ENCODE measurements at places on chromosomes 3 and 15.

DNA sequence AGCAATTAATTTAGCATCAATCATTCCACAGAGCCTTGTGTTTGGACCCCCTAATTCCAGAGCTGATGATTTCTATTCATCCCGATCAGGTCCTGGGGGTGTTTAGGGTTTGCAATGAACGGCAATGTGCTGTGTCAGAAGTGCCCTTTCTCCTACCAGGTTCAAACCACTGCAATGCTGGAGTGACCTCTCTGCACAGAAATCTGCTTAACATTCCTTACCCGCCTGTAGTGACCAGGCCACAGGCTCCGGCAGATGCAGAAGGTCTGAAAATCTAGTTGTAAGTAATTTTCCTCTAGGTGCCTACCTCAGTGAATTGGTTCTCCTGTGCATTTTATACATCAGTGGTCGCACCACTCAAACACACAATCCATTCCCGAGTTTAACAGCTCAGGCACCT, 725.3 kb upstream of the CFAP20DC start:
- H3K4me3 ChIP-seq: no peak overlapping the region
- no peak for DNase-seq
- no peaks in the 10 kb centered on the region for H3K27me3 ChIP-seq
- no peaks in the 10 kb centered on the region for H3K36me3 ChIP-seq
- peak overlapping the region; percentile 33 for H3K27ac ChIP-seq
- peaks cover 47% of the 10 kb centered on the region for H3K4me1 ChIP-seq

GRCh38 chr15:53462651-53463050, 296.8 kb downstream of the WDR72 start:
- no peaks in the 10 kb centered on the region for H3K4me1 ChIP-seq
- DNase-seq: no peak
- no peaks in the 10 kb centered on the region for H3K27me3 ChIP-seq
- H3K27ac ChIP-seq: no peak overlapping the region
- no peaks in the 10 kb centered on the region for H3K36me3 ChIP-seq
- H3K4me3 ChIP-seq: no peak overlapping the region

DNA sequence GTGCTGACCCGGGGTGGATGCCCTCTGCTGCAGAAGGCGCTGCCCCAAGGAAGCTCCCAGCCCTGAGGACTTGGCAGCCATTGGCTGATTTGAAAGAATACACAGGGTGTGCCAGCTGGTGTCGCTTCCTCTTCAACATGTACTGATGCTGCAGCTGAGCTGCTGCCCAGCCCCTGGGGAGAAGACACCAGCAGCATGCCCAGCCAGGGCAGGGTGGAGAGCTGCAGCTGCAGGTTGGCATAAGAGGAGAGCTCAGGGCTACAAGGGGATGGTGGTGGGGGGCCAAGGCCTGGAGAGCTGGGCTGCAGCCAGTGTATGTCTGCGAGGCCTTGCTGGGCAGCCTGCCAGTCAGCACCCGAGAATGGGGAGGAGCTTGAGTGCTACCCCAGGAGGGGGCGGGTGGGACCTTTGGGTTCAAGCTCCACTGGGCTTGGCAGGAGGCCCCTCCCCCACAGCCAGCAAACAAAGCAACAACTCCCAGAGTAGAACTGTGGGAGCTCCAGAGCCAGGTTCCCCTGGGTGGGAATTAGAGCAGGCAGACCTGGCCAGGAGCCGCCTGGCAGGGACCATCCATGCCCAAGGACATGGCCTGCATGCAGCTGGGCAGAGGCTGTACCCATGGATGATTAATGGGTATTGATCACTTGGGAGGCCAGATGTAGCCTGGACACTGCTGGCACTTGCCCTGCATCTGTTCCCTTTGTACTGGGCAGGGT, 9.2 kb upstream of the SEMA4B start:
- H3K27ac ChIP-seq: no peak overlapping the region
- peak; percentile 58 for DNase-seq
- H3K4me3 ChIP-seq: no peak overlapping the region
- H3K4me1 ChIP-seq: peaks cover 5% of the 10 kb centered on the region
- H3K27me3 ChIP-seq: no peaks in the 10 kb centered on the region

- H3K36me3 ChIP-seq: no peaks in the 10 kb centered on the region
- H3K4me1 ChIP-seq: no peaks in the 10 kb centered on the region
- H3K27me3 ChIP-seq: no peaks in the 10 kb centered on the region
- H3K27ac ChIP-seq: no peak overlapping the region
Measured at GRCh38 chr3:87975716-87976115, 83.1 kb downstream of the CGGBP1 start.

DNA sequence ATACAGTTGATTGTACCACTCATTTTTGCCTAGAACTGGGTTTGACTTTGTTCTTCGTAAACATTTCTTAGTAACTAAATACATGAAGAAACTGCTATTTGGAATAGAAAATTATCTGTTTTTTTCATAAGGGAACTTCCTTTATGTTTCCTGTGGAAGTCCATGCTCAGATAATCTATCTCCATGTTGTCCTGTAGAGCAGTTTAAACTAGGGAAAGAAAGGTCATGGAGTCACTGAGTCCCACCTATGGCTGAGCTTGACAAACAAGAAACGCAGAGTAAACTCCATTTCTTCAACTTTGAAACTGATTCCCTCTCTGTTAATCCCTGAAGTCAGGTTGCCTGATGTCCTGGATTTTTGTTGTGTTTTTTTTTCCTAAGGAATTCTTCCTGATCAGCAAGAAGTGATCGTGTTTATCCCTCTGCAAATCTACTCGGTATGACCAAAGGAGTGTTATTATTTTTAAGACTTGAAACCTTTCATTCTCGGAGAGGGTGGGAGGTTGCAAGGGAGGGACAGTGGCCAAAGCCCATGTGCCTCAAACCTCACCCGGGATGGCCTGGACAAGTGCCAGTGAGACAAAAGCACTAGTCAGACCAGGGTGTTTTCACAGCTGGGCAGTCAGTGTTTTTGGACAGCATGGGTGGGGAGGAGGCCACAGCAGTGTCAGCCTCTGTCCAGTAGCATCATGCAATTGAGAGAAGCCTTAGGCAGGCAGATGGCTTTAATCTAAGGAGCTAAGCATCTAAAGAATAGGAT, 129.8 kb upstream of the PHLDB2 start:
- no peaks in the 10 kb centered on the region for H3K27me3 ChIP-seq
- peaks cover 22% of the 10 kb centered on the region for H3K4me1 ChIP-seq

DNA sequence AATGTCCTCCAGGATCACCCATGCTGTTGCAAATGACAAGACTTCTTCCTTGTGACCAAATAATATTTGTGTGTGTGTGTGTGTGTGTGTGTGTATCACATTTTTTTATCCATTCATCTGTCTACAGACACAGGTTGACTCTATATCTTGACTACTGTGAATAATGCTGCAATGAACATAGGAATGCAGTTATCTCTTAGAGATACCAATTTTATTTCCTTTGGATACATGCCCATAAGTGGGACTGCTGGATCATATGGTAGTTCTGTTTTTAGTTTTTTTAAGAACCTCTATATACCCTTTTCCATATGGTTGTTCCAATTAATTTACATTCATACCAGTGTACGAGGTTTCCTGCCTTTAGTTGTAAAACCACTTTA, 41.7 kb downstream of the GPR176 start:
- no peak overlapping the region for H3K4me3 ChIP-seq
- no peaks in the 10 kb centered on the region for H3K27me3 ChIP-seq
- H3K36me3 ChIP-seq: peaks cover 14% of the 10 kb centered on the region

GRCh38 chr15:73647259-73648013, 14.2 kb upstream of the NPTN start:
- no peaks in the 10 kb centered on the region for H3K4me1 ChIP-seq
- H3K36me3 ChIP-seq: no peaks in the 10 kb centered on the region
- DNase-seq: no peak
- H3K4me3 ChIP-seq: no peak overlapping the region

GRCh38 chr3:114079761-114080160, 23.2 kb downstream of the QTRT2 start:
- H3K36me3 ChIP-seq: peaks cover 45% of the 10 kb centered on the region
- DNase-seq: no peak
- no peak overlapping the region for H3K4me3 ChIP-seq
- no peak overlapping the region for H3K27ac ChIP-seq

- H3K4me3 ChIP-seq: no peak overlapping the region
- no peak overlapping the region for H3K27ac ChIP-seq
- H3K4me1 ChIP-seq: peaks cover 9% of the 10 kb centered on the region
- no peaks in the 10 kb centered on the region for H3K27me3 ChIP-seq
- H3K36me3 ChIP-seq: peaks cover 25% of the 10 kb centered on the region
Measured at GRCh38 chr15:68200016-68200861, 4.9 kb downstream of the CALML4 start.

DNA sequence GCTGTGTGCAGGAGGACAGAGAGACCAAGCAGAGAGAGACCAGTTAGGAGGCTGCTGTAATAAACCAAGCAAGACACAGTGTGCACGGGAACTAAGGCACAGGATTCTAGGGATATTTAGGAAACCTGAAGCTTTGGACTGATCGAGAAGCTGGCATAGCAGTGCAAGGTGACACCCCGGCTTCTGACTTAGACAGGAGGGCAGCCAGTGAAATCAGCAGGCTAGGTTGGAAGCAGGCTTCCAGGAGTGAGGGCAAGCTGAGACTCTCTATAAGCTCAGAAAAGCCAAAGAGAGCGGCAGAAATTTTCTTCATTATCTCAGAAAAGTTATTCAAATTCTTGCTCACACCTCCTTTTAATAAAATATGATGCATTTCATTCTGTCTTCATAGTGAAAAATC, 104.6 kb downstream of the LIPC start:
- no peak overlapping the region for H3K27ac ChIP-seq
- no peaks in the 10 kb centered on the region for H3K36me3 ChIP-seq
- DNase-seq: no peak

DNA sequence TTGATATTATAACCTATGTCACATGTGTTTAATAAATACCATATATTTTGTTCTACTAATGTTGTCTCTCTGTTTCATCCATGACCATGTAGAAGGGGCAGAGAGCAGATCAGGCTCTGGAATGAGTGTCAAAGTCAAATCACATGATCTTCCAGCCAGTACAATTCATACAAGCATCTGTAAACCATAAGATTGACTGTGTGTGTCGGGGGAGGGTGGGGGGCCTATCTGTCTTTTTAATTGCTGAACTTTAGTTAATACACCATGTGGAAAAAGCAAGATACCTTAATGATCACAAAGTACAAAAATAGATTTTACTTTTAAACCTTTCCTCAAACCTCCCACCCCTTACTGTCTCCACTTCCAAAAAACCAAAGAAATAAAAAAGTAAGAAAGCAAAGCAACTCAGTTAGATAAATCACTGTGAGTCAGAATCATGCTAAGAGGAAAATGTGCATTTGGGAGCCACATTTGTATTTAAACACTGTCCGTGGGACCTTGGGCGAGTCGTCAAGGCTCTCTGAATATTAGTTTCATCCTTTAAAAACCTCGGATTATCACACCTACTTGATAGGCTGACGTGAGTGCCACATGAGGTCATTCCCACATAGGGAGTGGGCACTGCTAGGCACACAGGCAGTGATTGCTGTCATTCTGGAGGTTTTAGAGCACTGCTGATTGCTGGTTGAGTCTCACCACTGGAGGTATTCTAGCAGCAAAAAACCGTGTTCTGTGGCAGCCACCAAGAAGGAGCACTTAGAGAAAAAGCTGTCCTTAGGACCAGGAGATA, 21.0 kb upstream of the POLR2M start:
- H3K27me3 ChIP-seq: no peaks in the 10 kb centered on the region
- no peaks in the 10 kb centered on the region for H3K4me1 ChIP-seq
- H3K27ac ChIP-seq: no peak overlapping the region
- H3K36me3 ChIP-seq: no peaks in the 10 kb centered on the region

All from SJSA1 (cell line).